ENCODE measurements at places on chromosomes 1 and 21. TPM values are rescaled to one million over a fixed set of nuclear protein-coding genes. Genes with fewer than 3 reads are reported as not detected.

DNA sequence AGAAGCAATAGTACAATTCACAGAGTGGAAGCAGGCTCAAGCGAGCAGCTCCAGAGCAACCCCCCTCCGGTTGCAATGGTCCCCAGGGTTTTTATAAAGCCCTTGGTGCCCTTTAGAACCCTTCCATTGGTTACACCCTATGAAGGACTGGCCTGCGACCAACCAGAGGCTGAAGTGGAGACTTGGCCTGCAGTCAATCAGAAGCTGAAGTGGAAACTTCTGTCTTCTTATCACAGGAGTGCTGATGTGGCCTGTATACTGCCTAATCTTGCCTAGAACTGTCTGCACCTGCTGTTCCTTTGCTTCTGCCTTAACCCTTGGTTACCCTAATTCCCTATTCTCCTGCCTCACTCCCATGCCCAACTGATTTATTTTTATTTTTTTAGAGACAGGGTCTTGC is 15.4 kb upstream of the FRRS1 start:
- DNase-seq = no peak
- no peaks in the 10 kb centered on the region for H3K4me1 ChIP-seq
- no peak overlapping the region for H3K27ac ChIP-seq
- H3K27me3 ChIP-seq = peaks cover 3% of the 10 kb centered on the region
- no peaks in the 10 kb centered on the region for H3K36me3 ChIP-seq
- H3K4me3 ChIP-seq = no peak overlapping the region

DNA sequence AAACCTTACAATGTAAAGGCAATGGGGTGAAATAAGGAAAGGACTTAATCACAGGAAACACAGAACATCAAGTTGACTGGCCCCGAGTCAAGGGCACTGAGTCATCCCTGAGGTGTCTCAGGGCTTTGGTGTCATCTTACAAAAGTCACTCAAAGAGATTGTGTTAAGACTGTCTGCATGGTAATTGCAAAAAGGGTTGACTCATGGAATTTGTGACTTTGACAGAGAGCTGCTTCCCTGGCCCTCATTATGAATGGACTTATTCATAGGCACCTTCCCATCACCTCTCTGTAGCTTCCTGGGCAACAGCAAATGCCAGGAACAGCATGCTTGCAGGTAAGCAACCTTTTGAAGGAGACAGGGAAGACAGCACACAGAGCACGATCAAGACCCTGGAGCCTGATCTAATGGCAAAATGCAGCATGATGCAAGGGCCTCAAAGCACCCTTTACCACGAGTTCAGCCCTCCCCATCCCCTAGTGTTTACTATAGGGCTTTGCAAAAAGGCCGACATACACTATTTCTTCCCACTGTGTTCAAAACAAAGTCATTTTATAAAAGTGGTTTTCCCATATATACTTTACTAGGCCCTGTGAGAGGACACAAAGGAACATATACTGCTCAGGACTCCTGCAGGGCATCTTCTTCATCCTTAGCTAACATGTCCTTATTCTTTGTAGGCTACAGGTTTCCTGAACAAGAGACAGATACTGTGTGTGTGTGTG is 17.1 kb downstream of the ZP4 start:
- H3K4me1 ChIP-seq = peaks cover 3% of the 10 kb centered on the region
- peak; percentile 64 for DNase-seq
- no peak overlapping the region for H3K4me3 ChIP-seq
- no peaks in the 10 kb centered on the region for H3K36me3 ChIP-seq
- no peak overlapping the region for H3K27ac ChIP-seq

DNA sequence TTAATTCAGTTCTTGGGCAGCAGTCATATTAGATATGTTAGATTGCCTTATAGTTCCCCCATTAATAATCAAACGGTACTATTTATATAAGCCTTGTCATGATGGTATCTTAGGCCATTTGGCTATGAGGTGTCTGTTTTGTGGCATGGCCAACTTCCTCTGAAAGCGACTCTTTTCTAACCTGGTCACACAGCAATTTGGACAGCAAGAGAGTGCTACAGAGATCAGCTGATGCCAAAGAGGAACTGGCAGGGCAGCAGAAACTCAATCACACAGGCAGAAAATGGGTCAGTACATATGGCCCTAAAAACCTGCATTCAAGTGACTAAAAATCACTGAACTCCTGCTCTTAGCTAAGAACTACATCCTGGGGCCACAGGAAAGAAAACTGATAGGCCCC is 13.4 kb upstream of the MUTYH start:
- no peak overlapping the region for H3K27ac ChIP-seq
- H3K4me3 ChIP-seq = no peak overlapping the region
- H3K4me1 ChIP-seq = peaks cover 5% of the 10 kb centered on the region
- H3K27me3 ChIP-seq = no peaks in the 10 kb centered on the region
- H3K36me3 ChIP-seq = no peaks in the 10 kb centered on the region

DNA sequence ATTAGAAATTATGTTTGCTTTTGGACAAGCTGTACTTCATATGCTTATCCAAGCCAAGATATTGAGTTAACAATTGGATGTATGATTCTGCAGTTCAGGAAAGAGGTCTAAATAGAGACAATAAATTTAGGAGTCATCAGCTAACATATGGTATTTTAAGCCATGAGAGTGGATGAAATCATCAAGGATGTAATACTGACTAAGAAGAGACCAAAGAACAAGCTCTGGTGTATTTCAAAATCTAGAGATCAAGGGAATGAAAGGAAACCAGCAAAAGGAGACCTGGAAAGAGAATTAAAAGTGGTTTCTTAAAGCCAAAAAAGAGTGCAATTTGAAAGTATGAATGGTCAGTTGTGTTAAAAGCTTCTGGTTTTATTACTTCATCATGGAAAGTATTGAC is 183.6 kb upstream of the BEND5 start:
- H3K27me3 ChIP-seq = no peaks in the 10 kb centered on the region
- no peak for DNase-seq
- H3K36me3 ChIP-seq = no peaks in the 10 kb centered on the region

- H3K4me3 ChIP-seq = no peak overlapping the region
- H3K27ac ChIP-seq = no peak overlapping the region
- DNase-seq = no peak
- H3K4me1 ChIP-seq = no peaks in the 10 kb centered on the region
- H3K36me3 ChIP-seq = no peaks in the 10 kb centered on the region
- no peaks in the 10 kb centered on the region for H3K27me3 ChIP-seq
These were observed 143.3 kb downstream of the CTH start for GRCh38 chr1:70554341-70554740.

GBP5 gene
- not detected for total RNA-seq

DNAJB4 gene
- total RNA-seq = 76.1 TPM

DNA sequence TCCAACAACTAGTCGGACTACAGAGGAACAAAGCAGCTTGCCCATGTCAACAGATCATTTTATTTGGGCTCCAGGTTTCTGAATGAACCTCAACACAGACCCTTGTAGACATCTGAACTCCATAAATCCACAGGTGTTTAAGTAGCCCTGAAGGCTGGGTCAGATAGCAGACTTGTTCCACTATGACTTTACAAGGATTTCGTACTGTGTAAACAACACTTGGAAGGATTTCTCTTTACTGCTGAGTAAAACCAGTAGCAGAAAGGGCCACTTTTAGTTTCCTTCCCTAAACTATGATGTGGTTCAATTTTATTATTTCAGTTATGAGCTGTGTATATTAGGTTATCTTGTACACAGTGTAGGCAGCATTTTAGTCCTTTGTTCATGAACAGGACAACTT is 316.4 kb upstream of the ADGRL2 start:
- H3K27ac ChIP-seq = no peak overlapping the region
- no peaks in the 10 kb centered on the region for H3K27me3 ChIP-seq
- DNase-seq = no peak
- H3K4me3 ChIP-seq = no peak overlapping the region
- H3K4me1 ChIP-seq = no peaks in the 10 kb centered on the region

CHML gene
- 34.2 TPM for total RNA-seq

Data from IMR-90 (cell line).